Fibroblast of the aortic adventitia (primary cell): ENCODE measurements at places on chromosomes 13 and 19. TPM values are rescaled to one million over a fixed set of nuclear protein-coding genes. Genes with fewer than 3 reads are reported as not detected.
A peak's percentile ranks its signal among the peaks of the same experiment; 100 is the strongest.

TICAM1 gene
- 0.65 and 3.2 TPM in 2 replicates for total RNA-seq

SIAH3 gene
- not detected in 2 replicates for total RNA-seq

ADGRE1 gene
- total RNA-seq: not detected in 2 replicates

MISP3 gene
- total RNA-seq: 0.72 TPM in 1 of 2 replicates, not detected in the other

MAU2 gene
- 32.4 and 34.6 TPM in 2 replicates for total RNA-seq

SULT2A1 gene
- not detected in 2 replicates for total RNA-seq

KLK6 gene
- not detected in 2 replicates for total RNA-seq

MCF2L gene
- total RNA-seq: 2.2 and 8.0 TPM in 2 replicates

NUMBL gene
- total RNA-seq: 51.4 and 251 TPM in 2 replicates

COMP gene
- total RNA-seq: 0.49 and 0.63 TPM in 2 replicates

MEX3D gene
- total RNA-seq: 19.0 and 27.6 TPM in 2 replicates

PTOV1 gene
- total RNA-seq: 46.2 and 51.2 TPM in 2 replicates

TNFSF9 gene
- total RNA-seq: 1.7 and 2.6 TPM in 2 replicates

NLRP11 gene
- not detected in 2 replicates for total RNA-seq

RASAL3 gene
- total RNA-seq: not detected in 2 replicates

TNFRSF19 gene
- total RNA-seq: 0.08 and 7.3 TPM in 2 replicates

KLF2 gene
- 2.2 and 5.7 TPM in 2 replicates for total RNA-seq

DNA sequence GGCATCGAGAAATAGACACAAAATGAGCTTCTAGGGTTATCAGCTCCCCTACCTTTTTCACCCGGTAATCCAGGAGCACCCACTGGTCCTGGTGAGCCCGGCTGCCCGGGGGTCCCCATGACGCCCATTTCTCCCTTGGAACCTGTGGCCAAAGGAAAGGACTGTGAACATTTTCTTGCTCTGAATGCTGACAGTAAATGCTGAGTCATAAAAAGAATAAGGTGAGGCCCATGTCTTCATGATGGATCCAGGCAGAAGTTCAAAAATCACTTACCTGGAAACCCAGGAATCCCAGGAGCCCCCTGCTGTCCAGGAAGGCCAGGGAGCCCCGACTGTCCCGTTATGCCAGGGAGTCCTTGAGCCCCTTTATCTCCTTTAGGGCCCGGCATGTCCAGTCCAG lies 129.2 kb downstream of the COL4A1 start:
- no peak for DNase-seq

DNA sequence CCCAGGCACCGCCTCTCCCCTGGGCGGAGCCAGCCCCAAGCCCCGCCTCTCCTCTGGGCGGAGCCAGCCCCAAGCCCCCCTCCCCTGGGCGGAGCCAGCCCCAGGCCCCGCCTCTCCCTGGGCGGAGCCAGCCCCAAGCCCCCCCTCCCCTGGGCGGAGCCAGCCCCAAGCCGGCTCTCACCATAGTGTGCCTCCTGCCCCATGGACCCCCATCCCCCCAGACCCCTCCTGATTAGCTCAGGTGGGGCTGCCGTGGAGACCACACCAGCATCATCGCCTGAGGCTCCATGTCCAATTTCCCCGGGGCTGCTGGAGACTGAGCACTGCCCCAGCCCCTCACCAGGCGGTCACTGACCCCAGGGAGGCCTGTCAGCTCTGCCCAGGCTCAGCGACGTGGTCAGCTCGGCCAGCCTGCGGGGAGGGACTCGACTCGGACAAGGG lies 4.2 kb upstream of the MADCAM1 start:
- DNase-seq: peak; percentile 11

GRCh38 chr19:2552859-2553258 lies 76.9 kb downstream of the GADD45B start:
- no peak for DNase-seq

DNA sequence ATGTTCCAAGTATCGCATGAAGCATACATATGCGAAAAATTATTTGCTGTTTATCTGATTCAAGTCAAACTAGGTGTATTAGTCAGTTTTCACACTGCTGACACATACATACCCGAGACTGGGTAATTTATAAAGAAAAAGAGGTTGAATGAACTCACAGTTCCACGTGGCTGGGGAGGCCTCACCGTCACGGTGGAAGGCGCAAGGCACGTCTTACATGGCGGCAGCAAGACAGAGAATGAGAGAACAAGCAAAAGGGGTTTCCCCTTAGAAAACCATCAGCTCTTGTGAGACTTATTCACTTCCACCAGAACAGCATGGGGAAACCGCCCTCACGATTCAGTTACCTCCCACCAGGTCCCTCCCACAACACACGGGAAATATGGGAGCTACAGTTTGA lies 13.0 kb upstream of the PROZ start:
- DNase-seq: no peak

- DNase-seq: no peak
Observed at GRCh38 chr19:6677495-6677882, 7.5 kb upstream of the TNFSF14 start.

GRCh38 chr13:30354493-30355383 lies 47.4 kb upstream of the KATNAL1 start:
- DNase-seq: no peak

DNA sequence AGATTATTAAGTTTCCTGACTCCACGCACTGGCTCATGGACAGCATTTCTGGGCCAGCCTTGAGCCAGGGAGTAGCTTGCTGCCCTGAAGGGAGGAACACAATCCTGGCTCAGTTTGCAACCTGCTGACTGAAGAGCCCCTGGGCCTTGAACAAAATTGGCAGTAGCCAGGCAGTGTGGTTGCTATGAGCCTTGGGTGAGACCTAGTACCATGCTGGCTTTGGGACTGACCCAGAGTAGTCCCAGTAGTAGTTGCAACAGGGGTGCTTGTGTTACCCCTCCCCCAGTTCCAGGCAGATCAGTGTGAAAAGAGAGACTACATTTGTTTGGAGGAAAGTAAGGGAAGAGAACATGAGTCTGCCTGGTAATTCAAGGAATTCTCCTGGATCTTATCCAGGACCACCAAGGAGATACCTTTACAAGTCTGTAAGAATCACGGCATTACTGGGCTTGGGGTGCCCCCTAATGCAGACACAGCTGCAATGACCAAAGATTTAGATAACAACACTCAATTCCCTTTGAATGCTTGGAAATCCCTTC lies 22.0 kb downstream of the ITGBL1 start:
- peak; percentile 84 for DNase-seq

DNA sequence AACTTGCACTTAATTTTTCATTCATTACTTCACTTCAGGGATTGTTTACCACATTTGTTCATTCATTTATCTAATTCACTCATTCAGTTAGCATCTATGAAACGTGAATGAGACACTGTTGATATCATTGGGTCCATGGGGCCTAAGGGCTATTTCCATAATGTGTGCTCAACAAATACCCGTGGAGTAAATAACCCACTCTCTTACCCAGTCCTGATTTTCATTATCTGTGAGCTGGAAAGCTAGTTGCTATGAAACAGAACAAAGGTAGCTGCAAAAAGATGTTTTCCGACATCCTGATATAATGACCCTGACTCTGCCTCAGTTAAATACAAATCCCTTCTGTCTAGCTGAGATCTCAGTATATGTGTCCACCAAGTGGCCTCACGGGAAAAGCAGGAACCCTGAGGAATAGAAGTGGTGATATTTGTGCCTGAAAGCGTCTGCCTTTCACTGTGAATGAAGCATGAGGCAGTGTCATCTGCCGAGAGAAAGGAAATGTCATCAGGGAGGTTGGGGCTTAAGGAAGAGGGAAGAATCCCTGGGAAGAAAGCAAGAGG lies 63.8 kb downstream of the SERTM1 start:
- DNase-seq: no peak

- peak; percentile 24 for DNase-seq
Observed at GRCh38 chr13:40992678-40993518, 26.2 kb downstream of the ELF1 start.

- DNase-seq: no peak
Observed at GRCh38 chr19:4301590-4302242, 473 bp downstream of the TMIGD2 start.

GRCh38 chr19:38433268-38433733 lies at the start of gene RYR1:
Gene RYR1 (plus strand): TSS chr19:38433691. CDS start chr19:38433830, 139 bp downstream.
- no peak for DNase-seq

- DNase-seq: no peak
Observed at GRCh38 chr13:23918208-23918607, 20.9 kb upstream of the C1QTNF9B start.

GRCh38 chr13:103812971-103813370 lies 746.8 kb upstream of the SLC10A2 start:
- DNase-seq: no peak
